ENCODE measurements at places on chromosomes 4 and X. TPM values are rescaled to one million over a fixed set of nuclear protein-coding genes. Genes with fewer than 3 reads are reported as not detected.

The OTUD5 gene
- 40.6 TPM for total RNA-seq

The ARHGEF6 gene
- not detected for total RNA-seq

The HPGD gene
- total RNA-seq: 85.5 TPM

The HDAC6 gene
- total RNA-seq: 99.6 TPM

The FGF13 gene
- 7.1 TPM for total RNA-seq

The DCAF4L1 gene
- total RNA-seq: 0.36 TPM

The PGAM4 gene
- not detected for total RNA-seq

The PDGFC gene
- 12.3 TPM for total RNA-seq

The OCIAD1 gene
- total RNA-seq: 121 TPM

The H2BW2 gene
- not detected for total RNA-seq

The FAM236C gene
- total RNA-seq: not detected

The EFNB1 gene
- total RNA-seq: 5.7 TPM

The ALAS2 gene
- not detected for total RNA-seq

The NDNF gene
- total RNA-seq: 3.4 TPM

The MAGEA8 gene
- not detected for total RNA-seq

The PABPC5 gene
- total RNA-seq: not detected

The PTPN13 gene
- 14.8 TPM for total RNA-seq

The SULT1E1 gene
- total RNA-seq: 0.86 TPM

The APOOL gene
- 21.8 TPM for total RNA-seq

The NEXMIF gene
- total RNA-seq: not detected

The GAGE2A gene
- total RNA-seq: not detected

The DKK2 gene
- not detected for total RNA-seq

The ADRA2C gene
- total RNA-seq: 11.7 TPM

The MCF2 gene
- total RNA-seq: not detected

The HSFX2 gene
- total RNA-seq: not detected

The SUPT20HL2 gene
- total RNA-seq: not detected

The PAGE2B gene
- total RNA-seq: not detected

The NUDT11 gene
- total RNA-seq: not detected

The FRMD7 gene
- total RNA-seq: not detected

The FGF5 gene
- total RNA-seq: not detected

The PNMA5 gene
- not detected for total RNA-seq

The CXCL11 gene
- total RNA-seq: not detected

The CYBB gene
- total RNA-seq: 0.23 TPM

The CENPVL1 gene
- total RNA-seq: not detected

The PRKG2 gene
- 3.2 TPM for total RNA-seq

The PNMA6A gene
- total RNA-seq: not detected

The SEC31A gene
- total RNA-seq: 187 TPM

The IL2 gene
- total RNA-seq: not detected

The CFAP99 gene
- total RNA-seq: not detected

The FGB gene
- 29.4 TPM for total RNA-seq

The BCOR gene
- total RNA-seq: 18.6 TPM

The P2RY4 gene
- 0.18 TPM for total RNA-seq

The SCML1 gene
- total RNA-seq: 16.4 TPM

The CSAG3 gene
- not detected for total RNA-seq

Data from Caco-2 (cell line).